Activated CD4-positive, alpha-beta T cell treated with anti-CD3 and anti-CD28 coated beads, Interleukin-2, amount 50 U/mL, for 48 hours (primary cell): ENCODE measurements at places on chromosomes 2 and 18.

DNA sequence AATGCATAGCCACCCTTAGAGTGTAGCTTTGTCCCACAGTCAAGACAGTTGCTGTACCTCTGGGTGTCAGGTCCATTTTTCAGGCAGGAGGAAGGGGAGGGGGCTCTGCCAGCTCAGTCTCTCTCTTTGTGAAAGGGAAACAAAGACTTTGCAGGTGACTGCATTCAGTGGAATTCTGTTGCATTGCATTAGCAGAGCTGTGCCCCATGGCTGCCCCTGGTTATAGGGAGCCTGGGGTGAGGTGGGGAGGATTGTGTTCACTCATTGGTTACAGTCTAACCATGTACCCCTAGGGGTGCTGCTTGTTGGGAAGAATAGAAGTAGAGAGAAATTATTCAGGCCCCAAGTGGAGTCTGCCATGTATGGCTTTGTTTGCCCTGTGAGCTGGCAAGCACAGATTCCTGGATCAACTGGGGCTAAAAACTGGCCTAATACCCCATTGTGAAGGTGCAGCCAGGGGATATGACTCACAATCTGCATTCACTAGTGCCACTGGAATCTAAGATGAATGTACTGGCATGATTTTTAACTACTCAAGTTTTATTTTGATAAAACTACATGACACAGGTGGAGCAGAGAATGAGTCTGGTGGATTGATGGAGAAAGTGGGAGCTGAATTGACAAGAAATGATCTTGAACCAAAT lies 118.4 kb downstream of the SH3BP4 start:
- DNase-seq: no peak

DNA sequence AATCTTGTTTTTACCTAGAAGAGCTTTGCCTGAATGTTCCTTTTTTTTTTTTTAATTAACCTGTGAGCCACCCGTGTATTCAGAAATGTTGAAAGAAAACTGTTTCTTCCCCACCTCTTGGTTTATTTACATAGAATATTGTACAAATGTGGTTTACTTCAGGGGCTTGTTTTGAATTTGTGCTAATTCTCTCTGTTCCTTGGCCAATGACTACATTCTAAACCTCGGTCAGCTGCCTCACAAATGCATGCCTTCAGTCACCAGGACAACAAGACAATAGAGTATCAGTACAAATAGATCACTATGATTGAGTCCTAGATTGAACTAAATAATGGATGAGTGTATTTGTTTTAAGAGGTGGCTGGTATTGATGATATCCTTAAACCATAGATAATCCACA lies 36.0 kb downstream of the AGFG1 start:
- DNase-seq: no peak

GRCh38 chr18:22113144-22113844 lies 56.1 kb upstream of the GATA6 start:
- no peak for DNase-seq

DNA sequence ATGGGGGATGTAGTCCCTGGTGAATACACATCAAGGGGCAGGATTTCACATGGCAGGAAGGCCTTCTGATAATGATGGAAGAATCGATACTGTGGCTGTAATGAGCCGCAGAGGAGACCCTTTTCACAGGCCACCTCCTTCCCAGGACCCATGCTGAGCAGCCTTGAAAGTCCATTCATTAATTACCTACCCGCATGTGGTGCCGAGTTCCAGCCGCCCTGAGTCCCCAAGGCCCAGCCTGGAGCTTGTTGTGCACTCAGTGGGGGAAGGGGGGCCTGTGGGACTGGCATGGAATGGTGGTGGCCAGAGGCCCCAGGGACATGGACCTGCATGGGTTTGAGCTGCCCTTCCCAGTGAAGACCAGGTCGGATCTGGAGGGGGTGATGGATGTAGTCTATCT lies 25.5 kb downstream of the ASB18 start:
- DNase-seq: no peak

- no peak for DNase-seq
Measured at GRCh38 chr2:74097574-74097973, 50.1 kb downstream of the BOLA3 start.

GRCh38 chr2:1538663-1539062 lies 125.4 kb downstream of the TPO start:
- DNase-seq: no peak
